Panc1 (cell line): ENCODE measurements at places on chromosomes 6 and 20. TPM values are rescaled to one million over a fixed set of nuclear protein-coding genes. Genes with fewer than 3 reads are reported as not detected.

ULBP1 gene
- total RNA-seq = 3.1 TPM

GSTA3 gene
- total RNA-seq = not detected

CDC40 gene
- total RNA-seq = 37.0 TPM

ARHGAP40 gene
- total RNA-seq = 0.18 TPM

DNA sequence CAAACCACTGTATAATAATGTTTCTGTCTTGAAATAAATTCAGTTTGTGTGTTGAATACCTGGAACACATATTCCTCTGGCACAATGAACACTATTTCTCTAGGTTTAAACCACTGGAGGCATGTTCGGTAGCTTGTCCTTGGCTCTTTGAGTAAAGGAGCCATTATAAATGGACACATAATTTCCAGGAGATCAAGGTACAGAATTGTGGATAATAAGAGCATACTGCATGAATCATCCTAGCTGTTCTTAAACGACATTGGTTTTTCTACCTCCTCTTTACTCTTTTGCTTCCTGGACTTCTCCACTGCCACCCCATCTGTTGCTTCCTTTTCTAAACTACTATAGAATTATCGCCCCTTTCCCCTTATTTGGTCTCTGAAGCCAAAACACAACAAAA lies 1.2 kb downstream of the CENPW start:
- H3K4me1 ChIP-seq = peaks cover 10% of the 10 kb centered on the region
- H3K36me3 ChIP-seq = no peaks in the 10 kb centered on the region
- peak overlapping the region; percentile 94 for H3K4me3 ChIP-seq
- H3K27me3 ChIP-seq = no peaks in the 10 kb centered on the region

- peaks cover 20% of the 10 kb centered on the region for H3K4me1 ChIP-seq
- H3K27ac ChIP-seq = no peak overlapping the region
These were observed 196.5 kb upstream of the THBS2 start for GRCh38 chr6:169450097-169450496.

- H3K4me1 ChIP-seq = no peaks in the 10 kb centered on the region
- no peak overlapping the region for H3K27ac ChIP-seq
- peaks cover 5% of the 10 kb centered on the region for H3K27me3 ChIP-seq
- no peak for DNase-seq
These were observed 61.7 kb upstream of the SLC22A23 start for GRCh38 chr6:3518356-3519190.

GRCh38 chr6:43524483-43524961 lies 7.6 kb downstream of the POLR1C start:
- H3K27ac ChIP-seq = no peak overlapping the region
- no peaks in the 10 kb centered on the region; the same call in 1 of the 2 replicates for H3K4me1 ChIP-seq
- no peak overlapping the region for H3K4me3 ChIP-seq
- no peak for DNase-seq

DNA sequence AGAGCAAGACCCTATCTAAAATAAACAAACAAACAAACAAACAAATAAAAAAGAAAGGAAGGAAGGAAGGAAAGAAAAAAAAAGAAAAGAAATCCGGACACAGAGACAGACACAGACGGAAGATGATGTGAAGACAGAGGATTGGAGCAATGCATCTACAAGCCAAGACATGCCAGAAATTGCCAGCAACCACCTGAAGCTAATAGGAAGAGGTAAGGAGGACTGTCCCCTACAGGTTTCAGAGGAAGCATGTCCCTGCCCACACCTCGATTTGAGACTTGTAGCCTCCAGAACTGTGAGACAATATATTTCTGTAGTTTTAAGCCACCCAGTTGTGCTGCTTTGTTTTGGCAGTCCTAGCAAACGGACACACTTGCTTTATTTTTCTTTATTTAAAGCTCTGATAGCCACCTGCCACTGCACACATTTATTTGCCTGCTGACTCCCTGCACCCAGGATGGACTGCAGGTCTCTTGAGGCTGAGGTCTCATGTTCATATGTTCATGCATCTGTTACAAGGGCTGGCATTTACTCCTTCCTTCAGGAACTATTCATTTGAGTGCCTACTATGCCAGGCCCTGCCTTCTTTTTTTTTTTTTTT lies 20.7 kb upstream of the ZMYND8 start:
- H3K36me3 ChIP-seq = no peaks in the 10 kb centered on the region
- H3K4me1 ChIP-seq = peaks cover 26% of the 10 kb centered on the region
- peak overlapping the region; percentile 85 for H3K27ac ChIP-seq
- DNase-seq = no peak
- H3K27me3 ChIP-seq = no peaks in the 10 kb centered on the region
- H3K4me3 ChIP-seq = no peak overlapping the region

DNA sequence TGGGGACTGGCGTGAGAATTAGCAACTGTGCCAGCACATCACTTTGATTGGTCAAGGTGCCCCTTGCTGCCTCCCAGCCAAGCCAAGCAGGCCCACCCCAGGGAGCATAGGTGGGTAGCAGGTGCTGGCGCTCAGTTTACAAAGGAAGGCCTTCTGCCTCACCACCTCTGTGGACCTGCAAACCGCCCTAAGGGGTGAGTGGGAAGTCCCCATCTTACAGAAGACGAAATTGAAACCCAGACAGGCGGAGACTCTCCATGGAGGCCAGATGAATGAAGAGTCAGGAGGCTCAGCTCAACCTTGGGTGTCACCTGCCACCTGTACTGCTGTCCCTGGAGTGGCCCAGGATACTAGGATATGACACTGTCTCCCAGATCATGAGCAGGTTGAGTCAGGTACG lies 21.5 kb upstream of the MAS1L start:
- no peaks in the 10 kb centered on the region for H3K36me3 ChIP-seq
- H3K4me1 ChIP-seq = no peaks in the 10 kb centered on the region
- no peak overlapping the region for H3K4me3 ChIP-seq
- DNase-seq = no peak
- H3K27me3 ChIP-seq = no peaks in the 10 kb centered on the region; the same call in none of the 2 replicates
